GF-D8 (cell line): ENCODE measurements at places on chromosomes 6 and 20.
A peak's percentile ranks its signal among the peaks of the same experiment; 100 is the strongest.

DNA sequence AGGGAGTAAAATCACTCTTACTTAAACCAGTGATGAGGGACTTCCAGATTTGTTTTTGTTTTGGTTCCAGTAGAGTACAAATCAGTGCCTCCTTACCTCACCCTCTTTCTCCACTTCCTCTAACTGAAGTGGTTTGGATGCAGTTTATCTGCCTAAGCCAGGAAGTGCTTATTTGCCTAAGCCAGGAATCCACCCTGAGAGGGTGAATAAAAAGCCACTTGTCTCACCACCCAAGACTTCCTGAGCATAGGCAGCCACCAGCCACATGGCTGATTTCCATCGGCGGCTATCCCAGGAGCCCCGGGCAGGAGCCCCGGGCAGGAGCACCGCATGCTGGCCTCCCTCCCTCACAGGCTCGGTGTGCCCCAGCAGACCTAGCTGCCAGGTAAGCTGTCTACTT is 12.0 kb downstream of the LRP11 start:
- peak; percentile 32 for DNase-seq

DNA sequence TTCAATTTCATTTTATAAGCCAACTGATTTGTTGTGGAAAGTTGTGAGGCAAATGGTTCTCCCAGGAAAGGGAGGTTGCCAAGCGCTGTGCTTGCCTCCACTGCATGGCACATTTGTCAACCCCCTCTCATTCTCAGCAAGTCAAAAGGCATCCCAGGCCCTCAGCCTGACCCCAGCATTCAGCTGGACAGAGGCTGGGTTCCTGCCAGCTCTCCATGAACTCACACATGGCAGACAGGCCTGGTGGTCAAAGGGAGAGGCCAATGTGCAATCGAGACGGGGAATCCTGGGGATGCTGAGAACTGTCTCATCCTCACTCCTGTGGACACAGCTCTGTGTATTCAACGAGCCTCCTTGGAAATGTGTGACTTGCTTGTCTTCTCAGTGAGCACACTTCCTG is 106.0 kb upstream of the CDH4 start:
- DNase-seq: no peak

DNA sequence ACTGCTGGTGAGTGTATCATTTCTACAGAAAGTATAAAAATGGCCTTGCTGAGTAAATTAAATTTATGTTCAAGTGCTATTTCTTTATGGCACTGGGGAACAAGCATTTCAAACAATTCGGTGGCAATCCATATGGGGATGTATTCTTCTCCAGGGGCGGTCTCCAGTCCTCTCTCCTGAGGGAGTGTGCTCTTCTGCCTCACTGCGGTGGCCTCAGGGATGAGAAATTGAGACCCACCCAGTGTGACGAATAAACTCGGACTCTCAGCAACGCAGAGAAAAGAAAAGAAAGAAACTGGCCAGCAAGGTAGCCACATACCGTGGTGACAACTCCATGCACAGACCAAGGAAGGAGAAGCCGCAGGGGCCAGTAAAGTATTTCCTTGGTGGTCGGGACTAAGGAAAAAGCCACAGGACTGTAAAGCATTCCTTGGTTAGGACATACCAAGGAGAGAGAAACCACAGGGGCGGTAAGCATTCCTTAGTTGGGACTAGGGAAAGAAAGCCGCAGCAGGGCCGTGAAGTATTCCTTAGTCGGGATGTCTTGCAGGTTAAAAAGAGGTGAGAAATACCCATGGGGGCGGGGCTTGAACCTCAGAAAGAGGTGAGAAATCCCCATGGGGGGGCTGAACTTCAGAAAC is 13.6 kb upstream of the GOPC start:
- no peak for DNase-seq

- DNase-seq: no peak
Observed at GRCh38 chr6:37547564-37548061, 47.9 kb upstream of the CCDC167 start.

DNA sequence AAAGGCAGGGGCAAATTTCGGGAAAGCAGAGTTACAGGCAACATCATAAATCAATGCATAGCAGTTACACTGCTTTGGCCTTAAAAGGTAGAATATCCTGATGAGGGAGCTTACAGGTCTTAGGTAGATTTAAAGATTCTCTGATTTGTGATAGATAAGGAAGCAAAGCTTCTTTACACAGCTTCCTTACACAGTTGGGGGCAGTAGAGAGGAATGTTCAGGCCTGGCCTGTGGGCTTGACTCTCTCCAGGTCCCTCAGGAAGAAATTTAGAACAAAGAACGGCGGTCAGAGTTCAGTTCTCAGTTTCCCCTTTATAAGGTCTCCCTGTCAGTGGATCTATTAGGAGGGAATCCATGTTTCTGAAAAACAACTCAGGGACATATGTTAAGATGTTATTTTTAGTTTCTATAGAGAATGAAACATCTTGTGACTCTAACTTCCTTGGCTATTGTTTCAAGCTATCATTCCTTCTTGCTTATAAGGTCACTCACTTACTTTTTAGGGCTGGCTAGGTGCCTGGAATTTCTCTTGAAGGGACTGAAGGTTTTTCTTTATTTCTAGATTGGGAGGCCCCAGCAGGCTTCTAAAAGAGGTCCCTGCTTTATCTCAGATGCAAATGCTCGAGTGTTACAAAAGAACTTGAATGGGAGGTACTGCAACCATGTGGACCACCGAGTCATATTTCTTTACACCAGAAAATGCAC is 11.8 kb downstream of the HLA-B start:
- no peak for DNase-seq

DNA sequence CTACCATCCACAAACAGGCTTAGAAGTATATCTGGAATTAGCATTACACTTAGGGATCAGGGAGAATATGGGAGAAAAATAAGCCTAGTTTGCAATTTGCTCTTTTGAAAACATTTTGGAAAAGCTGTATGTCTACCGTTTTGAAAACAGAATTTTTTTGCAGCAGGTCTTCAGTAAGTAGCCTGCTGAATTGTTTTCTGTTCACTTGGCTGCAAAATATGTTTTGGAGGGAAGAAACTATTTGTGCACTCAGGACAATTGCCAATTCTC is 39.6 kb downstream of the ILRUN start:
- no peak for DNase-seq

DNA sequence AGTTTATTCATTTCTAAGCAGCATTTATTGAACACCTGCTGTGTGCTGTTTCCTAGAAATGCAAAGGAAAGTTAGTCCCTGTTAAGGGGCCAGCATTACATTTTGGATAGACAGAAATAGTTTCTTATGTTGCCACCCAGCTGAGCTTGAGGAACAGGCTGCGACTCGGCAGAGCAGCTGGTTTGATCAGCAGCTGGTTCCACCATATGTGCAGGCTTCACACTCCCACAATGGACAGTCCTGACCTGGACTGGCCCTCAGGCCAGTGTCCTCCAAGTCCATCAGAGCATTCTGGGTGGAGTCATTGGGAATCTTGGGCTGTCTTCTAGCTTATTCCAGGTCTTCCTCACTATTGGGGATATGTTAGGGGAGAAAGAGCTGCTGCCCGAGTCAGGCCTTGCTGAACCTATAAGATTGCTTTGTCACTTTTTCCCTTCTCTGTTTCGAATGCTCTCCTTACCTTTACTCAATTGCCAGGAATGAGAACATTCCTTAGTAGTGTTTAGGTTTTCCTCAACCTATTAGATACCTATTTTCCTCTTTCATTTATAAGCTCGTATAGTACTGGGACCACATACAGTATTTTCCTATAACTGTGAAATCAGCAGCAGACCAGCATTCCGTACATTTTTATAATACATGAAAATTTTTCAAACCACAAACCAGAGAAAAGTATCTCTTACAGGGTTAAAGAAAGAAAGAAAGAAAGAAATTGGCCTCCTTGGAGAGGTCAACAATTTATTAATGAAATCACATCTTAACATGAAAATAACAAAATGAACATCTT is 203.0 kb downstream of the FARS2 start:
- no peak for DNase-seq

- DNase-seq: no peak
Observed at GRCh38 chr20:4578375-4578774, 143.3 kb upstream of the PRND start.

DNA sequence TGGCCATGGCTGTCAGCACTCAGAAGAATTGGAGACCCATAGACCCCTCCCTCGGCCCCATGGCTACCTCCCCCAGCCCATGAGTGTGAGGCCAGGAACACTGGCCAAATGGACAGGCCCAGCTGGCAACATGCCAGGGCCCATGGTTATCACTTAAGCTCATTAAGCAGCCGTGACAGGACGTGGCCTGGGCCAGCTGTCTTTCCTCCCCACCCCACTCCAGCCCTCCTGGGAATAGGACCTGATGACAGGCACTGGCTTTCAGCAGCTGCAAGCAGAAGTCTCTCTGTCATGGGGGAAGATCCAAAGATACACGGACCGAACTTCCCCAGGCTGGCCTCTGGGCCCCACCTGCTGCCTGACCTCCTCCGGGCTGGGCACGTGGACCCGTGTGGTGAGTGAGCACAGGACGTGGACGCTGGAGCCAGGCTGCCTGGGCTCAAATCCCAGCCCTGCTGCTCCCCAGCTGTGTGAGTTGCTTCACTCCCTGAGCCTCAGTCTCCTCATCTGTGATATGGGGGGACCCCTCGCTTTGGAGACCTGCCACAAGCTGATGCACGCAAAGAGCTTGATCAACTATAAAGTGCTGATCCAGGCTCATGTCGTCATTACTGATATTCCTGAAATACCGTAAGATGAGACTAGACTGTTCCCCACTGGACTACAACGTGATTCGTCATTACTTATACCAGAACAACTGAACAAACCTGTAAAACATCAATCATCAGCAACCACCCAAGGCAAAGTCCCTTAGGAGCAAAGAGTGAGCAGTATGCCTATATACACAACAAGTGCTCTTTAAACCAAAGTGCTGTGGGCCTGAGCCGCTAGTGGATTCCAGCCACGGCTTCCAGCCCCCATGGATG is 22.0 kb upstream of the VSTM2L start:
- no peak for DNase-seq

DNA sequence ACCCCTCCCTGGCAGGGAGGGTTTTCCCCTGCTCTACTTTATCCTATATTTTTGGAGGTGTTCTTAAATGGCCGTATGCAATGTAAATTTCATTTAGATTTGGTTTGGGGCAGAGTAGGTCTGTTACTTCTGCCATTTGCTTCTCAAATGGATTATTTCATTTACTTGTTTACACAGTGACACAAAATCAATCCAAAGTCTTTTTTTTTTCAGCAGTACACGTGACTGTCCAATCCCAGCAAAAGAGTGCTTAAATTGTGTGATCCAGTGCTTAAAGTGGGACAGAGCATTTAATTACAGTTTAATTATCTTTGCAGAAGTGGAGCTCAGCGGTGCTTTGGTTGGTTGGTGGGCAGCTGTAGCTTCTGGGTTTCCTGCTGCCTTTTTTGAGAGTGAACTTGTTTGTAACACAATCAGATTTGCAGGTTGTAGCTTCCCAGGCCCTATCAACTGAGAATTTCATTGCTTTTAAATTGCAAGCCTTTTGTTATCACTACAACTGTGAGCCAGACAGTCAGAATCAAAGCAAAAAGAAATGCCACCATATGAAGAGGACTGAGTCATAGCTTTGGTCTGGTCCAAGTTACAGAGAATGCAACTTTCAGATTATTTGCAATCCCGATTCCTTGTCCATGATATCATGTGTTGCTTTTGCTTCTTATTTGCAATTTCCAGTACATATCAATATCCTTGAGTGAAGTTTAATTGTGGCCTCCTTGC is 216.9 kb downstream of the DOK5 start:
- DNase-seq: no peak

DNA sequence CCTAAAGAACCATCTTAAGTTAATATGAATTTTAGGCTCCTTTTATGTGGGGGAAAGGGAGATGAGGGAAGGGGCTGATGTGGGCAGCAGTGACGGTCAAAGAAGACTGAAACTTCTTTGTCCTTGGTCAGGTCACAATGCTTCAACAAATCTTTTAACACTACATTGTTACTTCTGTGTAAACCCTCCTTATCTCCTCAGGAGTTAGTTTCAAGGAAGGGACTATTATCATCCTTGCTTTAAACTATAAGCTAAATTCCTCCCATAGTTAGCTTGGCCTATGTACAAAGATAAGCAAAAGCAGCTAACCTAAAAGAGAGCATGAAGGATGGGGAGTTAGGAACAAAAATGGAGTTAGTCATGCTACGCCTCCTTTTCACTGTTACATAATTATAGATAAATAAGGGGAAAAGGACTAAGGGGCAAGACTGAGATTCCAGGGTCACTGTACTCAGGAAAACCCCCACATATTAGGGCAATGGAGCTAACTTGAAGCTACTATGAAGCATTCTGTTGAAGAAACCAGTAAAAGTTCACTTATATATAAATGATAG is 172.7 kb upstream of the RUNX2 start:
- DNase-seq: no peak

DNA sequence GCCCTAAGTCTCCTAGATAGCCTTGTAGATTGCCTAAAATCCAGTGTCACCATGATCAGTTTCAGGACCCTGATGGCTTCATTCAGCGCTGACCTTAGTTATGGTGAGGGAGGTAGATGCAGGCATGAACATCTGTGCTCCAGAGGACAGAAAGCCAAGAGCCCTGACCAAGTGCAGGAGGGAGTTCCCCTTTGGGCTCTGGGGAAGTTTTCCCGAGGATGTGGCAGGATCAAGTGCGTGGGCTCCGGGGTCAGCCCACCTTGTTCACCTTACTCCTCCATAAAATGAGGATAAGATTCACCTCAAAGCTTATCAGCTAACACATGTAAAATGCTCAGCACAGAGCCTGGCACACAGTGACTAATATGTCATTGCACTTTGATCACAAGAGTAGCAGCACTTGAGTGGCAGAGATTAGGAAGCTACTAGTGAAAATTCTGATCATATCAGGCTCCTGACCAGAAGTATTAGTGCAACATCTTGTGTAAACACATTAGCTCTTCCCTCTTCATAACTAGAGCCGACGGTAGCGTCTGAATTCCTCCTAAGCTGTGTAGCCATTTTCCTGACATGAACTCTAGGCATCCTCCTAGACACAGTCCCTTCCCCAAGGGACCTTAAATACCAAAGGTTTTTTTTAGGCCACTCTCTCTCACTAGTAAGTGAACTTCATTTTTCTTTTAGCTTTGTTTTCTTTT is 125.2 kb downstream of the SULF2 start:
- DNase-seq: no peak

DNA sequence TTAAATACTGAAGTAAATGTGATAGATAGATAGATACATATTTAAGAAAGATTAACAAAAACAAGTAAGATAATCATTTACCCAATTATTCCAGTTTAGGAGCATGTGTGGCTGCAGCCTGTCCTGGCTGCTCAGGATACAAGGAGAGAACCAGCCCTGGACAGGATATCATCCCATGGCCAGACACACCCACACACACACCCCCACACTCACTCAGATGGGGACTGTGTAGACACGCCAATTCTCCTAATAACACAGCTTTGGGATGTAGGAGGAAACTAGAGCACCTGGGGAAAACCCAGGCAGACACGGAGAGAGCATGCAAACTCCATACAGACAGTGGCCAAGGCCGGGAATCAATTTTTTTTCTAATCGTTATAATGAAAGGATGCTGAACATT is 45.6 kb downstream of the GFOD1 start:
- no peak for DNase-seq
